ENCODE measurements at places on chromosomes 7 and 10. TPM values are rescaled to one million over a fixed set of nuclear protein-coding genes. Genes with fewer than 3 reads are reported as not detected.

DNA sequence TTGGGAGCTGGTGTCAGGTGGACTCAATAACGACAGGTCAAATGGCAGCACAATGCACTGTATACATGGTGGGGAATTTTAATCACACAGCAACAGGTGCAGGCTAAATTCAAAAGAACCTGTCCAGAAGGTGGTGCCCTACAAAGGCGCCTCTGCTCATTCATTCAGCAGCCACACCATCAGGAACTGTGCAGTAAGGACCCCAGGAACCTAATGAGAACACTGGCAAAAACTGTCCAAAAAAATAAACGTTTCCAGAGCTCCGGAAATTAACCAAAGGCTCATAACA, 21.9 kb upstream of the CRYGN start:
- no peak for DNase-seq
- H3K27me3 ChIP-seq: no peaks in the 10 kb centered on the region
- H3K36me3 ChIP-seq: no peaks in the 10 kb centered on the region
- no peak overlapping the region for H3K27ac ChIP-seq

GRCh38 chr7:143193880-143194279, 10.7 kb downstream of the TAS2R39 start:
- H3K4me3 ChIP-seq: no peak overlapping the region
- no peaks in the 10 kb centered on the region for H3K27me3 ChIP-seq
- DNase-seq: no peak

- no peaks in the 10 kb centered on the region for H3K27me3 ChIP-seq
- DNase-seq: no peak
- H3K4me3 ChIP-seq: no peak overlapping the region
- H3K4me1 ChIP-seq: no peaks in the 10 kb centered on the region
- H3K27ac ChIP-seq: no peak overlapping the region
Measured at GRCh38 chr7:71626206-71626605, 494.3 kb downstream of the GALNT17 start.

DNA sequence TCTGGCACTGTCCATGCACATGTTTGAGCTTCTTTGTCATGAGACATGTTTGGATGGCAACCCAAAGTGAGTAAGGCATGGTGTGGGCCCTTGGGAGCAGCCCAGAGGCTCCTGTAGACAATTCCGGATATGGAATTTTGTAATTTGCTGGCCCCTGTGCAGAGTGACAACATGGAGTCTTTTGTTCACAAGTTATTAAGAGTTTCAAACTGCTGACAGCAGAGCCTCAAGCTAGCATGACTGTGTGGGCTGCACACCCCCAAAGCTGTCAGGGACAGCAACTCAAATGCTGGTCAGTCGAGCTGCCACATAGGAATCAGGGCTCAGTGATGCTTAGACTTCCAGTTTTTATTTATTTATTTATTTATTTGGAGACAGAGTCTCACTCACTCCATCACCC, 7.0 kb upstream of the MYL7 start:
- DNase-seq: no peak
- H3K27me3 ChIP-seq: no peaks in the 10 kb centered on the region
- no peaks in the 10 kb centered on the region for H3K36me3 ChIP-seq
- H3K27ac ChIP-seq: no peak overlapping the region
- H3K4me3 ChIP-seq: no peak overlapping the region
- peaks cover 5% of the 10 kb centered on the region for H3K4me1 ChIP-seq

GRCh38 chr10:124119946-124120345, 26.5 kb upstream of the CHST15 start:
- no peaks in the 10 kb centered on the region for H3K27me3 ChIP-seq
- DNase-seq: no peak
- no peaks in the 10 kb centered on the region for H3K4me1 ChIP-seq

GRCh38 chr7:23120106-23120505, 14.5 kb downstream of the KLHL7 start:
- no peak for DNase-seq
- H3K4me1 ChIP-seq: peaks cover 23% of the 10 kb centered on the region
- H3K27ac ChIP-seq: no peak overlapping the region

DNA sequence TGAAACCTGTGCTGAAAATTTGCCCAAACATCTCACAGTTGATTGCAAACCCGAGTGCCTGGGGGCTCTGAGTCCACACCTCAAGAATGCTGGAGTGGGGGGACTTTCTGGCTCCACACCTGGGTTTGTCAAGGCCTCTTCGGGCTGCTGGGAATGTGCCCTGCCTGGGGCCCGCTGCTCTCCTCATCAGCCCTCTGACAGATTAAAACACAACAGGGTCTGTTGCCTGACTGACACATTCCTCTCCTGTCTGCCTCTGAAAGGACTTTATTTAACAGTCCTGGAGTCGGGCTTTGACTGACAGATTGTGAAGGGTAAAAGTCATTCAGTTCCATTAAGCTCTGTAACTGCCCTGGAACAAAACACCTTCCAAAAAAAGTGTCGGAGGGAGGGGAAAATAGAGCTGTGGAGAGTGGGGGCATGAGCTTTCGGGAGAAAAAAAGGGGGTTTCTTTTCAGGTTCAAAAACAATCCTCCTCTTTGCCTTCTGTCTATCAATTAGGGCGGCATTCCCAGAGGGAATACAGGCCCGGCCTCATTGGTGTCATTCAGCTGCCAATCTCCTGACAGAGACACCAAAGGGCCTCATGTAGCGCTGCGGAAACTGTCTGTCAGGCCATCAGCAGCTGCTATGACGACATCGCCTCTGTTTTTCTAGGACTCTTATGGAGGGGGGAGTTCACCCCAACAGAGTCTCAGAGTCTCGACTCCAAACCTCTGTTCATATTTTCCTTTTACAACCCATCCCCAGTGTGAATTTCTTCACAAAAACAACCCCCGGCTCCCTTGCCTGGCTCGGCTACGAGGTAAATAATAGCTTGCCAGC, 398.8 kb upstream of the NFE2L3 start:
- no peak overlapping the region for H3K4me3 ChIP-seq
- peaks cover 18% of the 10 kb centered on the region for H3K4me1 ChIP-seq
- H3K27ac ChIP-seq: peak overlapping the region; percentile 32
- DNase-seq: no peak

DNA sequence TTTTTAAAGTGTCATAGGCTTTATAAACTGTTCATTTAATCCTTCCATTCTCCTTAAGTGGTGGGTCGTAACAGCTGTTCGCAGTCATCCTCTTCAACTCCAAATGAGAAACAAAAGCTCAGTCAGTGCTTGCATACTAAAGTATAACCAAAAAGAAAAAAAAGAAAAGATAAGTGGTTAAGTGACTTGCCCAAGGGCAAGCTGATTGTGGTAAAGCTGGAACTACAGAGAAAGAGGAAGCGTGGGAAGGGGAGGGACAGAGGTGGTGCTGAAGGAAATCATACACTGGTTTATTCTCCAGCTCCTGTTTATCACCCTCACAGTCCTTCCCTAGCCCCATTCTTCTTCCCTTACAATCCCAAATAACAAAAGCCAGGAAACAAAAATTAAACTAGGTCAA, 29.6 kb downstream of the IDE start:
- no peak overlapping the region for H3K4me3 ChIP-seq
- no peaks in the 10 kb centered on the region for H3K4me1 ChIP-seq
- no peak for DNase-seq

- no peaks in the 10 kb centered on the region for H3K36me3 ChIP-seq
- H3K4me3 ChIP-seq: no peak overlapping the region
- H3K4me1 ChIP-seq: no peaks in the 10 kb centered on the region
- no peak overlapping the region for H3K27ac ChIP-seq
Measured at GRCh38 chr7:93284908-93285307, 52.7 kb downstream of the VPS50 start.

- no peak overlapping the region for H3K27ac ChIP-seq
- no peak for DNase-seq
- no peak overlapping the region for H3K4me3 ChIP-seq
Measured at GRCh38 chr7:3201937-3202710, 98.9 kb upstream of the SDK1 start.

DNA sequence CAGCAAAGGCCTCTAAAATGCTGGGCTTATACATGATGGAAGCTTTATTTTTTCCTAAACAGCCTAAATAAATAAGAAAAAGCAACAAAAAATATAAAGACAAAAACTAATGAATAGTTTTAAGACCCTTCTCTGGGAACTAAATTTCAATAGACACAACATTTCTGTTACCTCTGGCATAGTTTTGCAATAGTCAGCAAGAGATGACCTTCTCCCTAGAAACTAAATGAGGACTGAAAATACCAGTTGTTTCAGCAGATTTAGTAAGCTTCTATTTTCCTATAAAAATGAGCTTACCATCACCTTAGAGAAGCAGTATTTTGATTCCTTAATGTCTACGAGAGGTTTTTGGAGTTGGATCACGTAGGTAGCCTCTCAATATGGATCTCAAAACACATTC, 471.4 kb upstream of the NRP1 start:
- H3K27me3 ChIP-seq: no peaks in the 10 kb centered on the region
- no peaks in the 10 kb centered on the region for H3K36me3 ChIP-seq
- H3K4me3 ChIP-seq: no peak overlapping the region
- H3K27ac ChIP-seq: no peak overlapping the region

- no peaks in the 10 kb centered on the region for H3K4me1 ChIP-seq
- no peak overlapping the region for H3K27ac ChIP-seq
- H3K4me3 ChIP-seq: peak overlapping the region; percentile 10
- no peaks in the 10 kb centered on the region for H3K36me3 ChIP-seq
Measured at GRCh38 chr10:117553142-117553814, 10.7 kb downstream of the EMX2 start.

GRCh38 chr7:15086131-15086611, 183.6 kb upstream of the DGKB start:
- H3K27ac ChIP-seq: no peak overlapping the region
- DNase-seq: no peak
- no peaks in the 10 kb centered on the region for H3K36me3 ChIP-seq
- no peak overlapping the region for H3K4me3 ChIP-seq

DNA sequence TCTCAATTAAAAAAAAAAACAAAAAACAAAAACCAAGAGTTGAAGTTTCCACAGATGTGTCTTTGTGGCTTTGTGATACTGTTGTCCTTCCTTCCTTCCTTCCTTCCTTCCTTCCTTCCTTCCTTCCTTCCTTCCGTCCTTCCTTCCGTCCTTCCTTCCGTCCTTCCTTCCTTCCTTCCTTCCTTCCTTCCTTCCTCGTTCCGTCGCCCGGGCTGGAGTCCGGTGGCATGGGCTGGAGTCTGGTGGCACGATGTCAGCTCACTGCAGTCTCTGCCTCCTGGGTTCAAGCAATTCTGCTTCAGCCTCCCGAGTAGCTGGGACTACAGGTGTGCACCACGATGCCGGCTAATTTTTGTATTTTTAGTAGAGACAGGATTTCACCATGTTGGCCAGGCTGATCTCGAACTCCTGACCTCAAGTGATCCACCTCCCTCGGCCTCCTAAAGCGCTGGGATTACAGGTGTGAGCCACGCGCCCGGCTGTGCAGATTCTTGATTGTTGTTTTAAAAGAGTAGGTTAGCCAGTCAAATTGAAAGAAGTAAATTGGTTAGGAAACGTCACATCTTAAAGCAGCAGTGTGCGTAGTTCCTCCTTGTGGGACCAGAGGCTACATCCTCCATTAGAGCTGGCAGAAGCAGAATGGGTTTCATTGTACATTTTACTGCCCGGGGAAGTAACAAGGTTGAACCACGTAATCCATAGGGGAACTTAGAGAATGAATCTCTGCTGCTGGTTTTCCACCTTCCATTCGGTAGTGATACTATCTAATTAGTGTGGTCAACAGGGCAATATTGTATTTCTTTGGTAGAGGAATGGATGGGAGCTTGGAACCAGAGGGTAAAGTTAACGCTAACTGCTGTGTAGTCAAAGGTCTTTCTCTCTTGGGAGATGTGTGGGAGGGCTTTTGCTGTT, 20.6 kb downstream of the DNAJB6 start:
- H3K27me3 ChIP-seq: no peaks in the 10 kb centered on the region
- H3K36me3 ChIP-seq: no peaks in the 10 kb centered on the region
- H3K27ac ChIP-seq: peak overlapping the region; percentile 20
- DNase-seq: no peak

DNA sequence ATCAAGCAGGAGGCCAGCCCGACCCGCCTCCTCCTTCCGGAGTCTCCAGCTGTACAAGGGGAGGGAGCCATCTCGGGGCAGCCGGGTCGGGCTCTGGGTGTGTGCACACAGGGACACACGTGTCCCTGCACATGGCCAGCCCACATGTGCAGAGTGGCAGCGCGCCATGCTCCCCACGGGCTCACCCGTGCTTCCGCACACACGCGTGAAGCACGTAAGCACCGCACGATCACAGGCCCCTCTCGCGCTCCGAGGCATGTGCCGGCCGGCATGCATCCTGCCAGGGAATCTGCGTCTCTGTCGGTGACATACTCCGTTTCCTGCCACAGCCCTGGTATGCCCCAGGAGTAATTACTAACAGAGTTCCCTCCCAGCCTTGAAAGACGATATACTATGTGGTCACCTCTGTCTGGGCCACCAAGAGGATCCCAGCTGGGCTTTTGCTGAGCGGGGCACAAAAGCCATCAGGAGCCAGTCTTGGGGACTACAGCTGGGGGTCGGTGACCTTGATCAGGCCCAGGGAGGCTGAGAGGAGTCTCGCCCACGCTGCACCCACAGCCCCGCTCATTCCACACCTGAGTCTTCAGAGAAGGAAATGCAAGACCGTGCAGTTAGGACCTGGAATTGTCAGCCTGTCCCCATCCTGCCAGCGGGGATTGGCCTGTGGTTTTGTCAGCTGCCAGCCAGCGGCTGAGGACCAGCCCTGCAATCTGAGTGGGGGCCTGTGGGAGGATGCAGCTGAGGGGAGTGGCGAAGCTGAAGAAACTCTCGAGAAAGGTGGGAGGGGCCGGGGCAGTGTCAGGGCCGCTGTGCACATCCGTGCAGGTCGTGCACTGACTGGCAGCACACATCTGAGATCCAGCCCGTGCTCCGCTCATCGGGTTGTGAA, 11.0 kb upstream of the LFNG start:
- H3K4me3 ChIP-seq: no peak overlapping the region
- H3K4me1 ChIP-seq: peaks cover 24% of the 10 kb centered on the region
- no peaks in the 10 kb centered on the region for H3K36me3 ChIP-seq
- DNase-seq: peak; percentile 63
- H3K27ac ChIP-seq: peak overlapping the region; percentile 45

The RNF32 gene
- 63.8 TPM for total RNA-seq

The TRPV5 gene
- total RNA-seq: 1.4 TPM
